ENCODE measurements at places on chromosomes 4 and X.

GRCh38 chrX:53257166-53257565, 24.2 kb downstream of the IQSEC2 start:
- no peak for DNase-seq

GRCh38 chr4:79856196-79856595, 216.8 kb downstream of the ANTXR2 start:
- DNase-seq = no peak

DNA sequence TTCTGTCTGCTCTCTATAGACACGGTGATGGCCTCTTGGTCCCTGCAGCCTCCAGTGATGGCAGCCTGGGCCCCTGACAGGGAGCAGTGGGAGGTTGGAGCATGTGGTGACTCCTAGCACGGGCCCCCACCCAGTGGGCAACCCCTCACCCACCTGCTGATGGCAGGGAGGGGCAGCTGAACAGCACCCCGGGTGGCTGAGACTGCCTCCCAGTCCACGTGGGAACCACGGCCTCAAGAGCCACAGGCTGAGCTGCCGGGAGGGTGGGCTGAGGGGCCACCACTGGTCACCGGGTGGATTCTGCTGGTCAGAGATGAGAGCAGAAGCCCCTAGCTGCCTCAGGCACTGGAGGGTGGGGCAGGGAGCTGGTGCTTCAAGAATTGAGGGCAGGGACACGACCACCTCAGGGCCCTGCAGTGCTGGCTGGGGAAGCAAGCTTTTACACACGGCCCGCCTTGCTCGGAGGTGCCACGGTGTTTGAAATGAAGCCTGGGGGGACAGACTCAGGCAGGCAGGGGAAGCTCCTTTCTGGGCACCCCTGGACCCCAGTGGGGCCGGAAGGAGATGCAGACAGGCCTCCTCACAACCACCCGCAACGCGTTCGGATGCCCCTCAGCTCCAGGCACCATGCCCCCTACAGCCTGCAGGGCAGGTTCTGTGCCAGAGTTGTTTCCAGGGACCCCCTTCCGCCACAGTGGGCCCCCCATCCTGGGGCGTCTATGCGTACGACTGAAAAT, 6.3 kb upstream of the HAUS3 start:
- no peak for DNase-seq

DNA sequence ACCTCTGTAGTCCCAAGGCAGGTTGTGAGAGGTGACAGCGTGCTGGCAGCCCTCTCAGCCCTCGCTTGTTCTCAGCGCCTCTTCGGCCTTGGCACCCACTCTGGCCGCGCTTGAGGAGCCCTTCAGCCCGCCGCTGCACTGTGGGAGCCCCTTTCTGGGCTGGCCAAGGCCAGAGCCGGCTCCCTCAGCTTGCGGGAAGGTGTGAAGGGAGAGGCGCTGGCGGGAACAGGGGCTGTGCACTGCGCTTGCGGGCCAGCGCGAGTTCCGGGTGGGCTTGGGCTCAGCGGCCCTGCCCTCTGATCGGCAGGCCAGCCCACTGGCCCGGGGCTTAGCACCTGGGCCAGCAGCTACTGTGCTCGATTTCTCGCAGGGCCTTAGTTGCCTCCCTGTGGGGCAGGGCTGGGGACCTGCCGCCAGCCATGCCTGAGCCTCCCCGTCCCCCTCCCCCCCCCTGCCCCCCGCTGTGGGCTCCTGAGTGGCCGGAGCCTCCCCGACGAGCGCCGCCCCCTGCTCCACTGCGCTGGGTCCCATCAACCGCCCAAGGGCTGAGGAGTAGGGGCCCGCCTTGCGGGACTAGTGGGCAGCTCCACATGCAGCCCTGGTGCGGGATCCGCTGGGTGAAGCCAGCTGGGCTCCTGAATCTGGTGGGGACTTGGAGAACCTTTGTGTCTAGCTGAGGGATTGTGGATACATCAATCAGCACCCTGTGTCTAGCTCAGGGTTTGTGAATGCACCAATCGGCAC, 347.6 kb downstream of the KLHL13 start:
- DNase-seq = no peak

GRCh38 chr4:25927361-25928195, 13.6 kb downstream of the SMIM20 start:
- DNase-seq = no peak

Measured in Panc1 (cell line).